ENCODE measurements at places on chromosomes 12 and 14. TPM values are rescaled to one million over a fixed set of nuclear protein-coding genes. Genes with fewer than 3 reads are reported as not detected.

- no peak for DNase-seq
Observed at GRCh38 chr12:2492236-2492635, 302.5 kb upstream of the FKBP4 start.

DNA sequence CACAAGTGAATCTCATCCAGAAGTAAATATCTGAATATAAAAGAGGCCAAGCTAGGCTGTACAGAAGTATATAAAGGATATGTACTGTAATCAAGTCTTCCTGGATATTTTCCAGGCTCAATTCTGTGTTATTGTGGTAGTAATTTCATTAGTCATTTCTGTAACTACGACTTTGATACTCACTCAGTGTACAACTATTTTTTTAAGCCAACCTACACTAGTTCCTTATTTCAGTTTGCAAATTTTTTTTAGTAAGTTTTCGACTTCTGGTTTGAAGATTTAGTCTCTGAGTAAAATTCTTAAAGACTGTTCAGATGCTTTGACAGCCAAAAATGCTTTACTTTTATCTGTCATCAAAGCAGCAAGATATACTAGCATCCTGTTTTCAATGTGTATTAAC, 130.8 kb downstream of the CAPZA3 start:
- no peak for DNase-seq

- no peak for DNase-seq
Observed at GRCh38 chr14:78967111-78967809, 797.1 kb downstream of the NRXN3 start.

DNA sequence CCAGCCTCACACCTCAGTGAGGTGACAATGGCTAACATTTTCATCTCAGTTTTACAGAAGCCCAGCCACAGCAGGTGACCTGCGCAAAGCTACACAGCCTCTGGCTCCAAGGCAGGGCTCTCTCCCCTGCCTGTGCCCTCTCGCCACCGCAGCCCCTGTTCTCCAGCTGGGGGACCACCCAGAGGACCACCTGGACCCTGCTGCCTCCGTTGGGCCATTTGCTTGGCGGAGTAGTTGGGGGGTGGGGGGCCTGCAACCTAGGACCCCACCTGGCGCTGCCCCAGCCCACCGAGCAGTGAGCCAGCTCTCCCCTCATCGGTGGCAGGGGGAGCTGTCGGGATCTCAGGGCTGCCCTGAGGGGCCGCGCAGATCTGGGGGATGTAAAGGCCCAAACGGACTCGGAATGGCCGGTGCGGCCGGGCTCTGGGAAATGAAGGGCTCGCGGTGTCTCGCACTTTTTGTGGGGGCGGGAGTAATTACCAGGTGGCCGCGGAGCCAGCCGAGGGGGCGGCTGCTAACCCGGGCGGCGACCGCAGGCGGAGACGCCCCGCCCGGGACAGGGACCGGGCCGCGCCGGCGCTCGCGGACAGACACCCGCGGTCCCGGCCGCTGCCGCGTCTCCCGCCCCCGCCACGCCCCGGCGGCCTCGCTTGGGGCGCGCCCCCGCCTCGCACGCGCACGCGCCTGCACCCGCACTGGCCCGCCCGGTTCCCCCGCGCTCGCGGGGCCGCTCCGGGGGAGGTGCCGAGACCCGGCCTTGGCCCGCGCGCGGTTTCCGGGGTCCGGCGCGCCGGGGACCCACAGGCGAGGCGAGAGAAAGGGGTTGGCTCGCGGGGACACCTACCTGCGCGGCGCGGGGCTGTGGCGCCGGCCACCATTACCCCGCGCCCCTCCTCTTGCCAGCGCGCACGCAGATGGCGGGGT, 8.6 kb upstream of the GPR68 start:
- no peak for DNase-seq

DNA sequence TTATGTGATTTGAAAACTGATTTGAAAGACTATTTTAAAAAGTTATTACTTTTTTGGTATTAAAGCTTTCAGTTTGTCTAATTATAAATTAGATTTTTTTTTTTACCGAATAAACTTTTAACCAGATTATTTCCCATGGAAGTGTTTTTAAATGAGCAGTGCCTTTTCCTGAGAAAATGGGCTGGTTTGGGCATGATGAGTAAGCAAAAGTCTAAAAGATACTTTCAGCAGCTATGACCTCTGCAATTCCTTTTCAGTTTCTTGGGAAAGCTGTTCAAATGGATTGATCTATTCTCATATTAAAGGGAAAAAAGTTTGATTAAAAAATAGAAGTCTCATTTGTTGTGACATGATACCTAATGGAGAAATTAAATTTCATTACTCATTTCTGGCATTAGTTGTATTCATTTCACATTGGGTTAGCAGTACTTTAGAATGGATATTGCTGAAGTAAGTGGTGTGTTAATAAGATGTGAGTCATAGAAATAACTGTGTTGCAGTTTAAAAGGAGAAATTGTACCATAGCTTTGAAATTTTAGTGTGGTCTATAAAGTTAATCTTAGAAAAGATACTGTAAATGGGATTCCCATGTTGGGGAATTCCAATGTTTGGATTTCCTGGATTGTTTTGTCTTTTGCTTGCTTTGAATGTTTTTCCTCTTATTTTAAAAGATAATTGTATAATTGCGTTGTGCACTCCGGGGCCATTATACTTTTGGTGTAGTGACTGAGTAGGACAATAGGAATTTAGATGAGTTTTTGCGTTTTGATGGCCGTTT, 21.0 kb downstream of the KTN1 start:
- no peak for DNase-seq

DNA sequence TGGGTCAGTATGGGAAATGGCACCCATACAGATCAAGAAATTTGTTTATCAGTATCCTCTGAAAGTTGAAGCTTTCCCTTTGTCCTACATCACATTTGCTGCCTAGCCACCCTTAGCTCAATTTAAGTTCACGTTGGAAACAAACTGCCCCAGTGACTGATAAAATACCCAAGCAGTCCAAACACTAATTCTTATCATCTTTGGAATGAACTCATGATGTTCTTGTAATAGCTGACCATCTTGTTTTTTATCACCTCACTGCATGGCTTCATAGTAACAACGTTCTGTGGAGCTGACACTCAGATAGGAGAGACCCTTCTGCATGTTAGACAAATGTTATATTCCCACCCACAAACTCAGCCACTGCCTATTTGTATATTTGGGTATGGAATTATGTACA, 93.4 kb downstream of the GPR135 start:
- no peak for DNase-seq

GRCh38 chr12:104012331-104012730, 37.7 kb downstream of the GLT8D2 start:
- no peak for DNase-seq

DNA sequence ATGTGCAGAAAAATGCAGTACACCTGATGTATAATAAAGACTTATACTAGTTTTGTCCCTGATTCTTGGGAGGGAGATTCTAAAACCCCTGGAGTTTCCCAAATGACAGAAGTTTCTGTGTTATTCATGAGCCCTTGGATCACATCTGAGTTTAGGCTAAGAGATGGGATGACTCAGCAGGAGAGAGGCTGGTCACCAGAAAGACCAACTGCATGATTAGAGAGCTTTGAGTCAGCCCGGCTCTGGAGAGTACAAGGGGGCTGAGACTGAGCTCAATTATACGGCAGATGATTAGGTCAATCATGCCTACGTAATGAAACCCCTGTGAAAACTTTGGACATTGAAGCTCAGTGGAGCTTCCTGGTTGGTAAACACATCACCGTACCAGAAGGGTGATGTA, 174.2 kb downstream of the SSPN start:
- DNase-seq, result no peak

DNA sequence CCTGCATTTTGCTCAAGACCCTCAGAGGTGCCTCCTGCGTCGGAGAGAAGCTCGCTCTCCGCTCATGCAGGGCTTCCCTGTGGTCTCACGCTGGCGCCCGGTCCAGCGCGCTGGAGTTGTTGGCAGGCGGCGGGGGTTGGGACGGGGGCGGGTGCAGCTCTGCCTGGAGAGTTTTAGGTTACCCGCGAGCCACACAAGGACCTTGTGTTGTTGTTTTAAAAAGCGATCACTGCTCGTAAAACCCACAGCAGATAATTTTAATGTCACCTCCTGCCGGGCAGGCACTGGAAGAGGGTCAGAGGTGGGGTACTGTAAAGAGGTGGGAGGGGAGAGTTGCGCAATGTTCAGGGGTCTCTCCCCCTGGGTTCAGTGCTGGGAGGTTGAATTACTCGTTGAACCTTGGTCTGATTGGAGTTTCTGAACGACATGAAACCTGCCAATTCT, 850 bp downstream of the SMOC1 start:
- DNase-seq, result no peak

GRCh38 chr12:14239350-14239934, 126.0 kb upstream of the ATF7IP start:
- no peak for DNase-seq

DNA sequence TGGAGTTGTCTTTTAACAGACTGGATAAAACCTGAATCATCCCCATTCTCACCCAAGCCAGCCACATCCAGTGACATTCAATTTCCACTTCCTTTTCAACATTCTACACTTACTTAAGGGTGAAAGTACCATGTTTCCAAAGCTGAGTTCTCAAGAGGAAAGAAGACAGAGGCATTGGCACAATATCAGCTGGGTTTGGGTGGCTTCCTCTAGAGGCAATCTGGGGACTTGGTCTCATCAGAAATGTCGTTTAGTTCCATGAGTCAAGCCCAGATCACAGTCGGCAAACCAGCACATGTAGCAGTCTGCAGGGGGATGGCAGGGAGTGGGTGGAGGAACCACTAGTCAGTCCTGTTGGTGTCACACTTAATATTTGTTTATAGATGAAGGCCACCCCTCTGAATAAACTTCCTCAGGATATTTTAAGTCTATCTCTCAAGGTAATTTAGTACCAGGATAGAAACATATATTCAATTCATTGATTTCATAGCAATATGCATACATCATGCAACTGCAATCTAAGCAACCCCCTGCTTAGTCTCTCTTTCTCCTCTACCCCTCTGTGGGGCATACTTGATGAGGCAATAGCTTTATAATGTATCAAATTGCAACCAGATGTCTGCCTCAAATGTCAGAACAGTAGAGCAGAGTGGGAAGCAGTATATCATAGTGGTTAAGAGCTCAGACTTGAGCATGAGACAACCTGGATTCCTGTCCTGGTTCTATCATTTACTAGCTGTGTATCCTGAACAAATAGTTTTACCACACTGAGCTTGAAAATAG, 3.0 kb downstream of the SRRM4 start:
- DNase-seq, result no peak

GRCh38 chr14:105335735-105336476, 21.4 kb downstream of the PACS2 start:
- DNase-seq, result no peak

DNA sequence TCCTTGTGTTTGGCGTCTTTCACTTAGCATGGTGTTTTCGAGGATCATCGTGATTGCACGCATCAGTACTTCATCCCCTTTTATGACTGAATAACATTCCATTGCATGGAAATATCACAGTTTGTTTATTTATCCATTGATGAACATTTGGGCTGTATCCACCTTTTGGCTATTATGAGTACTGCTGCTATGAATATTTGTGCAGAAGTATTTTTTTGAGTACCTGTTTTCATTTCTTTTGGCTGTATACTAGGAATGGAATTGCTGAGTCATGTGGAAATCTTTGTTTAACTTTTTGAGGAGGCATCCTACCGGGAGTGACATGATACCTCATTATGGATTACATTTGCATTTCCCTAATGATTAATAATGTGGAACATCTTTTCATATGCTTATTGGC, 66.4 kb downstream of the WNK1 start:
- no peak for DNase-seq

DNA sequence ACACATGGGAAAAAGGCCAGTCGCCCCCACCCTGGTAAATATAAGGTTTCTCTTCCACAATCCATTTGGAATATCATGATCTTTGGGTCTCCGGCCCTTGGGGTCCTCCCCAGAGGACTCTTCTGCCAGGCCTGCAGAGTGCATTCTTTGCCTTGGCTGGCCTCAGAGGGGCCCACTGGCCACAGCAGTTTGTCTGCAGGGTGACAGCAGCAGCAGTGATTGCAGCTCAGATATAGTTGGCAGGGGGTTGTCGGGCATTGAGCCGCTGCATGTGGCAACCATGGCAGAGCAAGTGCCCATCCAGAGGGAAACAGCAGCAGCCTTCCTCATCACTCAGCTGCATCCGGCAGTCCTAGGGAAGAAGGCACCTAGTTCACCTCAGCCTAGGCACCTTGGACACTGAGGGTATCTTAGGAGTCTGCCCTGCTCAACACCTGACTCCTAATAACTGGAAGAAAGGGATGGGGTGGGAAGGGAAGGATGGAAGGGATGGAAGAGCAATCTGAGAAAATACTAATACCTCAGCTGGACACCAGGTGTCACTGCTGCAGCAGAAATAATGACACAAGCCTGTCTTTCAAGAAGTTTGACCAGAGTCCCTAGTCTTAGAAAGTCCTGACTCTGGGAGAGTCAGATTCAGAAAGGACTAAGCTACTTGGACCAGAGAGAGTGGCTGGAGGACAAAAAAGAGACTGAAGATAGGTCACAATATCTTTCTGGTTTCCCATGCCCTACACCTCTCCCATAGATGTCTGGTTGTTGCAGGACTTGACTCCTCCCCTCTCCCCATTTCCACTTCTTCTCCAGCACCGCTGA, 8.9 kb downstream of the AJUBA start:
- no peak for DNase-seq

GRCh38 chr12:2960390-2960956, 1.3 kb downstream of the TEAD4 start:
- no peak for DNase-seq

GRCh38 chr12:125267114-125267513, 201.9 kb downstream of the AACS start:
- no peak for DNase-seq

DNA sequence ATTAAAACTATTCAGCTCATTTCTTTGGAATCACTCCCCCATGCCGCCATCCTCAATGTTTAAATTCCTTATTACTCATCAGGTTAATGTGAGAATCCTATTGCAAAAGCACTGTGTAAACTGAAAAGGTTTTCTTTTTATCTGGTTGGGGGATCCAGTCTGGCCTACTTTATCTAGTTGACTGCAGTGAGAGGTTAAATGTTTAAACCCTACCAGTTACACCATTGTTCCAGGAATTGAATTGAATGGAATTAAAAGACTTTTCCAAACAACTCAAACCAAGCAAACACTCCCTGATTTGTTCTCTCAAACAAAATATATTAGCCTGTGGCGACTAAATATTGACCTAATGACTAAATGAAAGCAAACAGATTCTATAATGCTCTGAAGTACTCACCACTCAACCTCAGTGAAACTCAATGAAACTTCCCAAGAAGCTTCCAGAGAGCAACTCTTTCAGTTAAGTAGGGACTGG, 100.5 kb downstream of the VEZT start:
- peak; percentile 87 for DNase-seq

- no peak for DNase-seq
Observed at GRCh38 chr12:132413931-132414588, 75.9 kb upstream of the FBRSL1 start.

GRCh38 chr12:65803251-65803650, 21.0 kb upstream of the HMGA2 start:
- no peak for DNase-seq

CFAP73 gene
- total RNA-seq, result 0.10 TPM

R3HDM2 gene
- 56.5 TPM for total RNA-seq

TMEM121 gene
- 4.6 TPM for total RNA-seq

Measured in Panc1 (cell line).